T-helper 1 cell (primary cell): ENCODE measurements at places on chromosomes 3 and 15.

- no peak for DNase-seq
These were observed 115.7 kb upstream of the LINGO1 start for GRCh38 chr15:77748078-77749064.

DNA sequence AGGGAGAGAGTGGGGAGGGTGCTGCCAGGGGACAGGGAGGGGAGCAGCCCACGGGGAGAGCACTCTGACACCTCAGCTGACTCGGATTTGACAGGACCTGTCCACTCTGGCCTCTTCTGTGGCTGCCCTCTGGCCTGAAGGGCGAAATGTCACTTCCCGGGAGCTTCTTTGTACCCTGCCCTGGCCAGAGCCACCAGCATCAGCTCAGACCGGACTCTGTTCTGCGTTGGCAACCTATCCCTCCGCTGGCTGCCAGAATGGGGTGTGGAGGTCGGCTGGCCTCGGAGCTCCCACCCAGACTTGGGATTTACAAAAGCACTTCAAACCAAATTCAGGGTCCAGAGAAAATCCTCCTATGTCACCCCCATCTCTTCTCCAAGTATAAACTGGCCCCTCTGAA is 336.7 kb upstream of the FRG2C start:
- DNase-seq = no peak

GRCh38 chr3:62143843-62144450 is 229.4 kb downstream of the FEZF2 start:
- no peak for DNase-seq

DNA sequence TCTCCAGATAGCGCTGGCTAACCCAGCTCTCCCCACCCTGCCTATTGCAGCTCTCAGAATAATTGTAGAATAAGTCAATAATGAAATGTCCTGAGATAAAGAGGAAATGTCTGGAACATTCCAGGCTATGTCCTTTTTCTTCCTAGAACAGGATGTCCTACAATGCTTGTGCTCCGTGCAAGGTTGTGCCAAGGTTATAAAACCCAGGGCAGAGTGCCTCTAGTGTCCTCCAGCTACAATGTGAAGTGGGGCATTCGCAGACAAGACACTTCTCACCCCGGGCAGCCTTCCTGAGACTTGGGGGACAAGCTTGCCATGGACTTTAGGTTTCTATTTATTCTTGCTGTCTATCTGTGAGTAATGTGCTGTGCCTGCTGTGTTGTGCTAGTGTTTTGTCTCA is 900.6 kb downstream of the TUSC7 start:
- no peak for DNase-seq

GRCh38 chr3:126312341-126312740 is 44.9 kb downstream of the KLF15 start:
- DNase-seq = no peak

GRCh38 chr3:164048451-164048850 is 1029.8 kb downstream of the SI start:
- no peak for DNase-seq

DNA sequence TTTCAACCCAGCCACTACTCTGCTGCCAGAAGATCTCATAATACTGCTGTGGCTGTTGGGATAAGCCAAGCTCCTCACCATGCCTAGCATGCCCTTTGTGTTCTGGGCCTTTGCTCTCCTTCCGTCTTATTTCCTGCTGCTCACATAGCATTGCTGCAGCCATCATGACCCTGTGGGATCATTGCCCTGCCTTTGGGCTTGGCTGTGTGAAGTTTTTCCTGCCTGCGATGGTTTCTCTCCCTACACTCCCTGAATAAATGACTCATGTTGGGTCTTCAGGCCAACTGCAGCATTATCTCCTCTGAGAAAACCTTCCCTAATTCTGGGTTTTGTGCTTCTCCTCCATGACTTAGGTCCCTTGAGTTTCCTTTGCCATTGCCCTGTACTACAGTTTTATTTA is 20.8 kb upstream of the TRA2B start:
- DNase-seq = no peak

GRCh38 chr3:106731230-106731629 is 646.0 kb upstream of the CCDC54 start:
- DNase-seq = no peak

GRCh38 chr15:73654659-73655058 is 21.5 kb upstream of the NPTN start:
- no peak for DNase-seq

DNA sequence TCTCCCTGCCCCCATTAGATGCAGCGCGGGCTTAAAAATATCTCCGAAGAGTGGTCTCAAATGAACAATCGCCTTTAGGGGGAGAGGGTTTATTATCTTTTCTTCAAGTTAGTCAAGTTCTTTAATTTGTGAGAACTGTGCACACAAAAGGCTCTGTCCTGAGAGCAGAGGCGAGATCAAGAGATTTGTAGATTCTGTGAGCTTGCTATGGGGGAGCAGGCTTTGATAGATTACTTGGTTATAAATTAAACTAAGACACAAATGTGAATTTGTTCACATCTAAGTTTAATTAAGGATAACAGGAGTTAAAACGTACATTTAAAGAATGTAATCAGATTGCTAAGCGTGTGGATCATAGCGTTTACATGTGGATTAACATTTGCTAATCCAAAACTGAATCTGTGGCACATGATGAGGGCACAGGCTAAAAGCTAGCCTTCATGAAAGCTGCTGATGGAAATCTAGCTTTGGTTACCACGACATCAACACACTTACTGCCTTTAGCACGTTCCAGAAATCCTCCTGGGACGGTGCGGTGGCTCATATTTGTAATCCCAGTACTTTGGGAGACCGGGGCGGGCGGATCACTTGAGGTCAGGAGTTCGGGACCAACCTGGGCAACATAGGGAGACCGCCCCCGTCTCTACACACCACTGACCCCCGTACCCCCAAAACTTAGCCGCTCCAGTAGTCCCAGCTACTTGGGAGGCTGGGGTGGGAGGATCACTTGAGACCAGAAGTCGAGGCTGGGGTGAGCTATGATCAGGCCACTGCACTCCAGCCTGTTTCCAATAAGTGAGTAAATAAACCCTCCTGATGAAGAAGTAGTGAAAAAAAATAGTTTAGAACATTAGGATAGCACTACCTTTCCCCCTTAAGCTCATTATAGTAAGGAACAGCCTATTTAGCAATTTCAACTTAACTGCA is 1.0 kb upstream of the PRTG start:
- no peak for DNase-seq

- no peak for DNase-seq
These were observed 143.2 kb downstream of the RAP2B start for GRCh38 chr3:153305189-153305588.

GRCh38 chr15:34376856-34377255 is 9.9 kb upstream of the LPCAT4 start:
- no peak for DNase-seq

DNA sequence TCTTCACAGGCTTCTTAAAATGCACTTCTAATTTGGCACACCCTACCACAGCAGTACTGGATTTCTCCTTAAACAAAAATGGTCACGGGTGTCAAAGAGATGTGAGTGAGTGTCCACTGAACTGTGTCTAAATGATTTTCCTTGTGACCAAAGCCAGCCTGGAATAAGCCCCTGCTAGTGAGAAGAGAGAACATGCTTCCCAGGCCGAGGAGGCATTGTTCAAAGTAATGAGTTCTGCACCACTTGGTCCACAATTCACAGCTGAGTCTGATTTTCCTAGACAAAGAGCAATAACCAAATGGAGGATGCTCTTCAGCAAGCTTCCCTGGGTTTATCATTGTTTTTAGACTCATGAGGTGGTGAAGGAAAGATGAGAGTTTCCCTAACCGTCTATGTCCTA is 3.8 kb downstream of the PLCH1 start:
- no peak for DNase-seq

GRCh38 chr3:62329971-62330370 is 43.4 kb downstream of the FEZF2 start:
- DNase-seq = no peak

DNA sequence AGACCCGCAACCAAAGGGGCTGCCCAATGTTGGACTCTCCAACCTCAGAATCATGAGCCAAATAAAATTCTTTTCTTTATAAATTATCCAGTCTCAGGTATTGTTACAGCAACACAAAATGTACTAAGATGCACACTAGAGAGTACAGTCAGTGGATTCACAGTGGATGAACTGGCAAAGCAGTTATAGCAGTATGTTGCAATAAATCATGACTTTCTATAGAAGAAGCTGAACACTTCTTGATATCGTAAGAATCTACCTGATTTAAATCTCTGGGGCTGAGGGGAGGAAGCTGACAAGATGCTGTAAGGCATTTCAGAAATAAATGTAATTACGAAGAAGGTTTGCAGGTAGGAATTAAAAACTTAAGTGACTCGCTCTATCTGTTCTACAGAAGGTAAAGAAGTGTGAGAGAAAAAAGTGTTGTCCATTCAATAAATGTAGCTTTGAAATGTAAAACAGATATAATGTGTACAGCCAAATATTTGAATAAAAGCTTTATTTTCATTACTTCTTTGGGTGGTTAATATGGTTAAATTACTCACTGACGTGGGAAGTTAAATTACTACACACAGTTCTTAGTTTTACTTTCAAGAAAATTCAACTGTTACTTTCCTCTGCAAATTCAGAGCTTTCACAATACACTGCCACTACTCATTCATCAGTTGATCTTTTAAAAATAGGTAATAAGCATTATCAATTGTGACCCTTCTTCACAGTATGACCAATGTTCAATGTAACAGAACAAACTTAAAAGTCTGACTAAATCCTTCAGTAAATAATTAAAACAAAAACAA is 439.1 kb downstream of the SHQ1 start:
- no peak for DNase-seq

- DNase-seq = no peak
These were observed 68.9 kb downstream of the DNASE1L3 start for GRCh38 chr3:58141766-58142345.

DNA sequence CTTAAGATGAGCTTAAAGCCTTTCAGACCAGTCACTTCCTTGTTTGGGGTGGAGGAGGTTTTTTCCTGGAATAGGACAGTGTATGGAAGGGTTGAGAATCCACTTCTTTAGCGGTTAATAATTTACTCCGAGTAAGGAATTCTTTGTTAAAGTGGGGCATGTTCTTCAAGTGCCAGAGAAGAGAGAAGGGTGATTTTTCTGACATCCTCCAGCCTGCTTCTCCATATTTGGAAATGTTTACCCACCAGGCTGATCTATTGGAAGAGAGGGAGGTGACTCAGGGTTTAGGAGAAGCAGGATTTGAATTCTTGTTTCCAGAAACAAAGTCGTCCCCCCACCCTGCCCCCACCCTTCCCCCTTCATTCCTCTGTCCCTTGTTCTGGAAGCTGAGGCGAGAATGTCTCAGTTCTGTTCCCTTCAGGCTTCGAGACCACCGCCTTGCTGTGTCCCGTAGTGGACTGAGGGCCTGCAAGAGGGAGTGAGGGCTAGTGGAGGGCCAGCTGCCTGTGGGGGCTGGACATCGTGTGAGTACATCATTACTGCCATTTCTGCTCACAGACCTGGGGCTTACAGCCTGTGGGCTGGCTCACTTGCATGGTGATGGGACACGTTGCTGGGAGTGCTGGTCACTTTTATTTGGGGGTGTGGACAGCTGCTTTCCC is 58.5 kb downstream of the LPP start:
- no peak for DNase-seq

DNA sequence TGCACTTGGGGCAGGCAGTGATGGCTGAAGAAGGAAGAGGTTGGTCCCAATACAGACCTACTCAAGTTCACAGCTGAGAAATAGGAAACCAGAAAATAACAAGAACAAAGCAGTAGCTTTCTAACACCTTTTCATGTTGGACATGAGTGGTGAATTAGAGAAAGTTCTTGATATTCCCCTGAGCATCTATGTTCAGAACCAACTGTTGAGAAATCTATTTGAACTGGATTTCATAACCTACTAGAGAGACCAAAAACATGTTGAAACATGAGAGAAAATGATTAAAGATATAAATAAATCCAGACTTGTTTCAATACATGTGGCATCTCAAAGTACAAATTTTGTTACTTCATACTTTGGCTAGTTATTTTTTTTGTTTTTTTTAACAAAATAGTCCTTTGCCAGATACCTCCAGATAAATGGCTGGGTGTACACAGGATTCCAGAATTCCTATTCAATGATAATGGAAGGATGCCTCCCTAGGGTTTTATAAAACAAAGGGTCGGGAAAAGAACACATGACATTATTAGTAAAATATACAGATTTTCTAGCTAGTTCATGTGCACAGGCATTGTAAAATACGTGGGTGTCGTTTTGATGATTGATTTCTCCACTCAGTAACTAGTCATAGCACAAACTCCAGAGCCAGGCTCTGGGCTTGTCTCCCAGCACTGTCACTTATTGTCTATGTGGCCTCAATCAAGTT is 34.4 kb upstream of the TNFSF10 start:
- DNase-seq = no peak

GRCh38 chr3:30982416-30983075 is 88.1 kb upstream of the GADL1 start:
- DNase-seq = no peak

GRCh38 chr3:169379496-169380090 is 283.9 kb downstream of the MECOM start:
- no peak for DNase-seq

DNA sequence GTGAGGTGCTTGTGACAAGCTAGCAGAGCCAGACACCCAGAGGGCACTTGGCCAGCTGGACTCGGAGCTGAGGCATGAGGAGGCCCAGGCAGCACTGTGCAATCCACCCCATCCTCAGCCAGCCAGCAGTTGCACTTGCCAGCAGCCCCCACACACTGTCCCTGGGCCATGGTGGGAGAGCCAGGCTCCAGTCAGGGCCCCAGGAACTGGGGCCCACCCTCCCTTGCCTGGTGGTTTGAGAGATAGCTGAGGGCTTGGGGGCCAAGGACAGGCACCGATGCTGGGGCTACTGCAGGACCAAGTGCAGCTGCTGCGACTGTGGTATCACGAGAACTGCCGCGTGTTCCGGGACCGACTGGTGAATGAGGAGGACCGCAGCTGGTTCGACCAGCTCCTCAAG is 63.5 kb downstream of the DNAH1 start:
- DNase-seq = no peak

DNA sequence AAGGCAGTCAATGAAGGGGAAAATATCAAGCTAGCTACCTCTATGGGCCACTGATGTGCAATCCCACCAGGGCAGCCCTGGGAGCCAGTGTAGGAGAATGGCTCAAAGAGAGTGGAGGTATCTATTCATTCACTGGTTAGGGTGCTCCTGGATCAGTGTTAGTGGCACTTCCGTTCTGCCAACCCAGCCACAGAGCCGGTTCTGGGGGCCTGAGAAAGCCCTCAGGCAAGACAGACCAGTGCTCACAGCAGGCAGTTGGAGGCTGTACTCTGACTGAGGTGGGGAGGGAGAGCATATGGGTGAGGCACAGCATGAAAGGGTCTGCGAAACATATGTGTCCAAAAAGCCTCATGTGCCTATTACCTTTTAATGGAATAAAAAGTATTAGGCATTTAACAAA is 109.3 kb downstream of the KCNMB2 start:
- DNase-seq = no peak

GRCh38 chr15:38745126-38745525 is 180.5 kb upstream of the RASGRP1 start:
- DNase-seq = no peak
